ENCODE measurements at places on chromosomes 16 and 17.
A peak's percentile ranks its signal among the peaks of the same experiment; 100 is the strongest.

DNA sequence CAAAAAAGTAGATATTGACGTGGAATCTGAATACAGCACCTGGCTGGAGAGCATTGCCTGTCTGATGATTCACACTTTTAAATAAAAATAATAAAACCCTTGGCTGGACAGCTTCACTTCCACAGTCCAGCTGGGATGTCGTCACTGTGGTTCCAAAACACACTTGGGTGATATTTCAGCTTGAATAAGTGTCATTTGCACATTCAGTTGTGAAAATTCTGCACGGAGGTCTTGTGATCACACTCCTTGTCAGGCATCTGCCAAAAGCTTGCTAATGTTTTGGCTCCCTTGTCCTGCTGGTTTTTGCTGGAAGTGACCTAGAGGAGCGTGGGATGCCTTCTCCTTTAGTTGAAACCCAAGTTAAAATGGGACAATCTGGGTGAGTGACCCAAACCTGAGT lies 60.7 kb downstream of the PCTP start:
- DNase-seq = no peak

DNA sequence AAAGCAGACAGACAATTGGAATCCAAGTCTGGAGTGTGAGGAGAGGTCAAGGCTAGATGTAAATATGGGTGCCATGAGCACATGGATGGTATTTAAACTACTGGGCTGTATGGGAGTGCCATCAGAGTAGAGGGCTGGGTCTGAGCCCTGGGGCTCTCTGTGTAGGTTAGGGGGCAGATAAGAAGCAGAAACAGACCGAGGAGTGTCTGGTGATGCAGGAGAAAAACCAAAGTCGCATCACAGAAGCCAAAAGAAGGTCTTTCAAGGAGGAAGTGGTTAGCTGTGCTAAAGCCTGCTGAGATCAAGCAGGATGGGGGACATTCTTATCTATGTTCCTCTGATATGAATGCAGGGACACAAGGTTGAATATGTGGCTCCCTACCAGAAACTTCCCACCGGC lies 1.9 kb downstream of the TSEN54 start:
- peak; percentile 64 for DNase-seq

DNA sequence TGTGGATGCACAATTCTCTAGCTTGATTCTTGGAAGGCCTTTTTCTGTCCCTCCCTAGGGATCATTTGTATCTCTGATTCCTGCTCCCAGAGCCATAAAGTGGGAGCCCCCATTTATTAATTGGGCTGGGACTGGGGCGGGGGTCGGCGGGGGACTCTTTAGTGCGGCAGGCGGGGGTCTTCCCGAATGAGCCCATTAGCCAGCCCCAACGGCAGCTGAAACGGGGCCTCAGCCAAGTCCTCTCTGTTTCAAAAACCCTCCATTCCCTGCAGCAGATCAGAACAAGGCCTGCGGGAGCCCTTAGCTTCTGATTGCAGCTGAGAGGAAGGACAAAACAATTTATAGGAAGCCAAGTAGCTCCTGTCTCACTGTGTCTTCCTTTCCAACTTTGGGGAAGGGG lies 67.1 kb downstream of the NEUROD2 start:
- DNase-seq = no peak

- no peak for DNase-seq
These were observed at the start of gene TMEM220 for GRCh38 chr17:10729334-10730193. Gene TMEM220 (minus strand): TSS chr17:10730023. CDS start chr17:10729851, 172 bp downstream.

DNA sequence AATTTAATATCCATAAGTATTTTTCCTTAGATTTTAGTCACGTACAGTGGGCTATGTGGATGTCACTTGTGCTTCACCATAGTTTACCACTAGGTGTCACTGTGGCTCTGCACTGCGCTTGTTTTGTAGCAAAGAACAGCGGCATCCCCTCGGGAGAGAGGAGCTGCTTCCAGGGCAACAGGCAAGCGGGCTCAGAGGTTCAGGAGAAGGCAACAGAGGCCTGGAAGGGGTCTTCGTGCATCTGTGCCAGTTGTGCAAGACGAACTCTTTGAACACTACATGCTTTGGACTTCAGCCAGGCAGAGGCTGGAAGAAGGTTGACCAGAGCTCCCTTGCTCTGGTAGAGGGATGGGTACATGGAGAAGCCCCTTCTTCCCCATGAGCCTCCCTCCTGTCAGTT lies 20.6 kb downstream of the CYB561 start:
- DNase-seq = peak; percentile 68

DNA sequence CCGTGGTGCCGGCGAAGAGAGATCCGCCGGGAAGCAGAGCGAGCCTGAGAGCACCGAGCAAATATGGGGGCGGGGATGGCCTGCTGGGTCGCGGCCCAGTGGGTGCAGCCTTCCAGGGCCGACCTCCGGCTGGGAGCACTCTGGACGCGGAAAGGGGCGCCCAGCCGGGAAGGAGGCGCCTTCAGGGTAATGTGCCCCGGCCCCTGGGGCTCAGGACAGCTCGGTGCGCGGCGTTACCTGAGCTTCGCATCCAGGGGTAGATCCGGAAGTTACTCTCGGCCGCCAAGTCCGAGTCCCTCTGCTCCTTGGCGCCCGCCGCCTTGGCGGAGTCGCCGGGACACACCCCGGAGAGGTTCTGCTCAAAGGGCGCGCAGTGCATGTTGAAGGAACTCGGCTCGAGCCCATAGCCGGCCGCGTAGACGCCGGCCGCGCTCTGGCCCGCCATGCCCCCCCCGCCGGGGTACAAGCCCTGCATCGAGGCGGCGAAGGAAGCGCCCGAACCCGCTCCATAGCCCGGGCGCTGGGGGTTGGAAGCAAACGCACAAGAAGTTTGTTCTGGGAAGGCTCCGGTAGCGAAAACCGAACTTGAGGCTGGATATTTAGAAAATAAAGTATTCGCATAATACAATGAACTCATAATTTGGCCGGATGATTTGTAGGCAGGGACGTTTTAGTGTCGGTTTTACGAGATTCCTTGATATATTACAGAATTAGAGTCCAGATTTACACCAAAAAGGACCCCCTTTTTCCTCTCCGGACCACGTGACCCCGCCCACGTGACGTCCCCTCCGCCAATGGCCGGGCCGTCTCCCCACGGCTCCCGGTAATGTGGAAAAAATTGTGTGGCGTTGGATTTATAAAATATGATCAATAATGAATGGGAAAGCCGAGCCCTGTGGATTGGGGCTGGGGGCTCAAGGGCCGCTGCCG lies at the start of gene HOXB7:
HOXB7 (minus strand) TSS at position 736 of the 930 bp plus-strand sequence; CDS start at position 637, 99 bp downstream.
- no peak for DNase-seq

GRCh38 chr16:49440156-49441065 lies 66.8 kb downstream of the C16orf78 start:
- no peak for DNase-seq

- DNase-seq = no peak
These were observed 2.4 kb downstream of the PHF23 start for GRCh38 chr17:7236808-7237207.

GRCh38 chr16:17467923-17468540 lies 2.7 kb downstream of the XYLT1 start:
- DNase-seq = no peak

GRCh38 chr17:49443862-49444261 lies 29.2 kb upstream of the PHB1 start:
- DNase-seq = no peak

DNA sequence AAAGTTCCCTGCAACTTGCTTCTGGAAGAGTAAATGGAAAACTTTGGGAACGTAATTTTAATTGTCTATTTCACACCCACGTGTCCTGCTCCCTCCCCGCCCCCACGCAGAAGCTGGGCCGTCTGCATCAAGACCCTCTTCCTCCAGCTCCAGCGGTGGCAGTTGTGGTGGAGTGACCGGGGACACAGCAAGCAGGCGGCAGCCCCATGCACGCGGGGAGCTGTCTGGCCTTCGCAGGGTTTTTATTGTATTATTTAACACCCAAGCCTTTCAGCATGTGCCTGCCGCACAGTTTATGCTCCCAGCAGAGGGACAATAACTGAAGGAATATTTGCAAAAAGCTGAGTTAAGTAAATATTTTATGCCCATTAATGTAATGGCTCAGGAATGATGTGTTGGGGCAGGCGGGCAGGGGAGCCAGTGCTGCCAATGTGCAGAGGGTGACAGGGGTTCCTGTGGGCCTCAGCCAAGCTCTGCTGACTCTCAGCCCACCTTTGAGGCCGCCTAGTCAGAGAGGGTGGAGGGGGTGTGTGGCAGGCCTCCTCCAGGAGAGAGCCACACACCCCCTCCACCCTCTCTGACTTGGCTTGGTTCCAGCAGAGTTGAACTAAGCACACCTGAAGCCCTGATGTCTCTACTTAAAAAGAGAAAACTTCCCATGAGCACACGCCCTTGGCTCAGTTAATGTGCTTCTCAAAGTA lies 32.4 kb upstream of the ENPP7 start:
- no peak for DNase-seq

Measured in effector memory CD8-positive, alpha-beta T cell (primary cell).